Mammary epithelial cell (primary cell): ENCODE measurements at places on chromosomes 3 and 15. TPM values are rescaled to one million over a fixed set of nuclear protein-coding genes. Genes with fewer than 3 reads are reported as not detected.

GRCh38 chr15:25641762-25642161, 202.9 kb upstream of the UBE3A start:
- DNase-seq, result no peak

Gene MAP1A
- total RNA-seq, result 0.32 and 0.52 TPM in 2 replicates

DNA sequence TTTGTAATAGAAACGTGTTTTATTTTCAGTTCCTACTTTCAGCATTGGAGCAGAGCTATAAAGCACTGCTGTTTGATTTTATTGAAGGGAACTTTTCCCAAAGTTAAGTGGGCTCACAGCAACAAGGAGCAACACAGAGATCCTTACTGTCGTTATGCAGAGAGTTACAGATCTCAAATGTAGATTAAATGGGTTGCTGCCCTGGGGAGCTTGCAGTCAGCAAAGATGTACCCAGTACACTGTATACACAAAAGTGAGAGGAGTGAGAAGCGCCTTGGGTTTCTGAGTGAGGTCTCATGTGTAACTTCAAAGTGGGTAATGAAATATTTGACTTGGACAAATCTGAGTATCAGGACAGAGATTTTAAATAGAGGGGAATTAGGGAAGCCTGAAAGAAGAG, 47.7 kb downstream of the MED12L start:
- DNase-seq, result no peak

GRCh38 chr3:177190756-177191681, 6.3 kb downstream of the TBL1XR1 start:
- DNase-seq, result no peak

GRCh38 chr15:71853543-71853942, 43.2 kb downstream of the NR2E3 start:
- DNase-seq, result no peak

- peak; percentile 11 for DNase-seq
These were observed 595.8 kb downstream of the NLGN1 start for GRCh38 chr3:173993299-173993698.

- DNase-seq, result no peak
These were observed 11.0 kb downstream of the TBL1XR1 start for GRCh38 chr3:177186306-177186705.

Gene FSTL1
- 161 TPM for total RNA-seq

Gene LNP1
- 1.5 TPM for total RNA-seq

GRCh38 chr15:84658788-84659411, 901 bp upstream of the NMB start:
- DNase-seq, result no peak

- no peak for DNase-seq
These were observed 26.2 kb downstream of the LARP6 start for GRCh38 chr15:70827721-70828120.

Gene GOLGA6L26
- total RNA-seq, result not detected

DNA sequence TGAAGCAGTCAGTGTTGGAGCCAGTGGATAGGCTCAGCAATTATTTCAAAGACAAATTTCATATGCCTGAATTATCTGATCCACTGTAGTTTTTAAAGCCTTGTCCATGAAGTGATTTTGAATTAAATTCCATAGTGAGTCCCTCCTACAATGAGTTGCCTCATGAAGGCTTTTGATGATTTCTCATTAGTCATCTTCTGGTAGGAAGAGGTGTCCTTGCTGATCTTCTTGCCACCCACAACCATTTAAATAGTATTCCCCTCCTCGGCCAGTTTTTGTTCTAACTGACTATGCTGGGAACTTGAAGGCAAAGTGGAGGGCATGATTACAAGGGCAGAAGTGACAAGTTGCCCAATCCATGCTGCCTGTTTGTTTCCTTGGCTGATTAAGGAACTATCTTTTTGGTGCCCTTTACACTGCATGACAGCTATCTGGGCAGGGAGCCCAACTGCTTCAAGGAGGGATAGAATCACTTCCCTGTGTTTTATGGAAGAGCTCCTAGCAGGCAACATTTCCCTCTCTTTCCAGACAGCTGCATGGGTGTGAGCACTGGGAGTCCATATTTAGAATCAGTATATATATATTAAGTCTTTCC, 617.5 kb downstream of the ZPLD1 start:
- DNase-seq, result no peak

Gene ATP13A5
- 0.17 TPM for total RNA-seq
